CD4-positive, CD25-positive, alpha-beta regulatory T cell (primary cell): ENCODE measurements at places on chromosomes 12 and 14. TPM values are rescaled to one million over a fixed set of nuclear protein-coding genes. Genes with fewer than 3 reads are reported as not detected.
A peak's percentile ranks its signal among the peaks of the same experiment; 100 is the strongest.

DNA sequence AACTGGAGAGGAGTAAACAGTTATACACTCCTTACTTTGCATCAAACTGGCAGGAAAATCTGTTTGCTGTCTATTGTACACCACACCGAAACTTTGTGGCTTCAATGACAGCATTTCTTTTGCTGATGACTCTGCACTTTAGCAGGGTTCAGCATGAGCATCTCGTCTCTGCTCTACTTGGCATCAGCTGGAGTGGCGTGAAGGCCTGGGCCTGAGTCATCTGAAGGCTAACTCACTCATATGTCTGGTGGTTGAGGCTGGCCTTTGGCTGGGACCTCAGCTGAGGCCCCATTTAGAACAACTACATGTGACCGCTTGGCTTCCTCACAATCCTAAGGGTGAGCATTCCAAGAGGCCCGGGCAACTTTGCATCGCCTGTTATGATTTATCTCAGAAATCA is 28.7 kb upstream of the REP15 start:
- DNase-seq, result no peak
- no peak overlapping the region for H3K4me3 ChIP-seq
- H3K4me1 ChIP-seq, result no peaks in the 10 kb centered on the region
- H3K36me3 ChIP-seq, result no peaks in the 10 kb centered on the region
- H3K27me3 ChIP-seq, result peaks cover 2% of the 10 kb centered on the region
- H3K27ac ChIP-seq, result no peak overlapping the region

GDF3 gene
- polyA plus RNA-seq, result not detected

- no peaks in the 10 kb centered on the region for H3K4me1 ChIP-seq
- no peak overlapping the region for H3K27ac ChIP-seq
- DNase-seq, result no peak
- no peaks in the 10 kb centered on the region for H3K27me3 ChIP-seq
- H3K36me3 ChIP-seq, result peaks cover 16% of the 10 kb centered on the region
Observed at GRCh38 chr14:59342516-59343484, 122.4 kb downstream of the GPR135 start.

LRRC43 gene
- not detected for polyA plus RNA-seq

DNA sequence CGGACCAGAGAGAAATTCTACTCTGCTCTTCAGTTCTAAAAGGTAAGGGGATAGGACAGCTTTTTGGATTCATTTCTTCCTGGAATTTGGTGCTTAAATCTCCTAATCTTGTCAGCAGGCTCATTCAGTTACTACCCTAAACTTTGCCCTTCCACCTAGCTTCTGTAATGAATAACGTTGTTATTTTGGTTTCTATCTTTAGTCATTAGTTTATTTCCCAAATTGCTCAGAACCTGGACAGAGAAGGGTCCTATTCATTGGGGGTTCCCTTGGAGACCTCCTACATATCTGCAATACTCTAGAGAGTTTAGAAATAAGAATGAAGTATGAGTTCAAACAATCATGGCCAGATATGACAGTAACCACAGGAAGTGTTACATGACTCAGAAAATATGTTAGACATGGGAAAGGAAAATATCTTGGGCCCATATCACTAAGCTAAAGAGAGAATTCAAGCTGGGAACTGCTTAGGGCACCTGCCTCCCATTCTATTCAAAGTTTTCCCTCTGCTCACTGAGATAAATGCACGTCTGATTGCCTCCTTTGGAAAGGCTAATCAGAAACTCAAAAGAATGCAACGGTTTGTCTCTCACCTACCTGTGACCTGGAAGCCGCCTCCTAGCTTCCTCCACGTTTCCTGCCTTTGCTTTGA is 87.9 kb downstream of the GAS2L3 start:
- no peak overlapping the region for H3K4me3 ChIP-seq
- no peaks in the 10 kb centered on the region for H3K4me1 ChIP-seq
- DNase-seq, result no peak
- H3K36me3 ChIP-seq, result no peaks in the 10 kb centered on the region

DNA sequence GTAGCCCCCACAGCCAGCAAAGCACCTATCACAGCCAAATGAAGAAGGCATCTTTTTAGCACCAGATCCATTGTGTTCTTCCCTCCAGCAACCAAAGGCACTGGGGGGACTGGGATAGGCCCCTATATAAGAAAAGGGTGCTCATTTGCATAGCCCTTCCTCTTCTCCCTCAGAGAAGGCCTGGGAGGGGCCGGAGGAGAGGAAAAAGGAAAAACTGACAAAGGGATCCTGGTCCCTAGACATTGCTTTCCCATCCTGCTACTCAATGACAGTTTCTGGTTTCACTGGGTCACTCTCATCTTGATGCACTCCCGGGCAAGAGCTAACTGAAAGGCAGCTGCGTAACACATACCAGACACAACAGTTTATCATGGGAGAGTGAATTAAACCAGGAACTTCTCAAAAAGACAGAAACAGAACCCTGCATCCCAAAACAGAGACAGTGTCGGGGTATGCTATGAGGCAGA is at the start of gene PMEL:
PMEL (minus strand) TSS at position 102 of the 467 bp plus-strand sequence; CDS start at position 71, 31 bp downstream.
- H3K4me3 ChIP-seq, result peak within 1 kb of the TSS; percentile 79
- DNase-seq, result no peak
- H3K36me3 ChIP-seq, result peaks cover 2% of the 10 kb centered on the region
- peaks cover 19% of the 10 kb centered on the region for H3K4me1 ChIP-seq
- H3K27me3 ChIP-seq, result no peaks in the 10 kb centered on the region
- peak within 1 kb of the TSS; percentile 73 for H3K27ac ChIP-seq

DNA sequence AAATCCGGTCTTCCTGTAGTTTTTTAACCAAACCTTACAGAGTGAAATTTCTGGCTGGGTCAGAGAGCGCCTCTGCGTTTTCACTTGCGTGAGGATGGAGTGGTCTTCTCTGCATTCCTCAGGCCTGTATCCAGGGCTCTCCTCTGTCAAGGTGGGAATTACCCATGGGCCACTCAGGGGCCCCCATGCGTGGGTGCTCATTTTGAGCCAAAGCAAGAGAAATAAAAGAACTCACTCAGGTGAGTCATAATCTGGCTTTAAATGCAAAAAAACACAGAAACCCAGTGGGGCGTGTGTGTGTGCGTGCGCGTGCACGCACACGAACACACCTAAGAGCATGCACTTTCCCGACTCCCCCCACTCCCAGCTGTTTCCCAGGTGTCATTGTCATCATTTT is 104.0 kb upstream of the PWP1 start:
- no peak for DNase-seq
- H3K36me3 ChIP-seq, result no peaks in the 10 kb centered on the region
- H3K4me1 ChIP-seq, result no peaks in the 10 kb centered on the region
- no peak overlapping the region for H3K27ac ChIP-seq
- no peaks in the 10 kb centered on the region for H3K27me3 ChIP-seq

KLRC2 gene
- polyA plus RNA-seq, result not detected

DNA sequence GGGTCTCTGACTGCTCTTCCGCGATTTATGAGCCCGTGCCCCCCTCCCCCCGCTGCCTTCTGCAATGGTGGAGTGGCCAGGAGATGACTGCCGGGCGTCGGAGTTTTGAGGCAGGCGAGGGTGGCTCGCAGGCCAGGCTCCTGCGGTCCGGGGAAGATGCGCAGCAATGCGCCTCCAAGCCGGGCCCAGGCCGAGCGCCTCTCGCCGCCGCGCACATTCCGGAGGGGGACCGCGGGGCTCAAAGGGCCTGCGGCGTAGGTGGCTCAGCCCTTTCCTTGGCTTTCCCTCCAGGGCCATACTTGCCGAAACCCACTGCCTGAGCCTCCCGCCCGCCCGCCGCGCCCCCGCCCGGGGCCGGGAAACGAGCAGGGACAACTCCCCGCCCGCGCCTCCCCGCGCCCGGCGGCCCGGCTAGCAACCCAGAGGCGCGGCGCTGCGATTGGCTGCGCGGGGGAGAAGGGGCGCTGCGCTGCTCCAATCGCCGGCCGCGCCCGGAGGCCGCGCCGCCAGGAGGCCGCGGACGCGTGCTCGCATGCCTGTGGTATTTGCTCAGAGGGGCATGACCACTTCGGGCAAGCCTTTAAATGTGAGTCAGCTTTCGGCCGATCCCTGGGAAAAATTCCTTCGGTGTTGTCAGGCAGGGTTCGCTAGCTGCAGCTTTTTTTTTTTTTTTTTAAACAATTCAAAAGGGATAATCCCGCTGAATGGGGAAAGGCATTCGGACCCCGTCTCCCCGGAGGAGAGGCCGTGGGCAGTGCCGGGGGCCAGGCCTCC is 157.9 kb upstream of the PARP11 start:
- H3K36me3 ChIP-seq, result no peaks in the 10 kb centered on the region
- H3K4me3 ChIP-seq, result peak overlapping the region; percentile 54
- peaks cover 25% of the 10 kb centered on the region for H3K4me1 ChIP-seq
- H3K27ac ChIP-seq, result no peak overlapping the region
- no peaks in the 10 kb centered on the region for H3K27me3 ChIP-seq

- H3K27ac ChIP-seq, result no peak overlapping the region
- no peaks in the 10 kb centered on the region for H3K4me1 ChIP-seq
- H3K4me3 ChIP-seq, result no peak overlapping the region
- no peak for DNase-seq
- H3K36me3 ChIP-seq, result no peaks in the 10 kb centered on the region
Observed at GRCh38 chr12:99852666-99853065, 132.1 kb downstream of the ANKS1B start.

TDP1 gene
- 42.9 TPM for polyA plus RNA-seq

- H3K27me3 ChIP-seq, result no peaks in the 10 kb centered on the region
- no peak overlapping the region for H3K4me3 ChIP-seq
- H3K4me1 ChIP-seq, result peaks cover 25% of the 10 kb centered on the region
- DNase-seq, result no peak
- no peaks in the 10 kb centered on the region for H3K36me3 ChIP-seq
Observed at GRCh38 chr14:105085766-105086165, 20.5 kb upstream of the GPR132 start.

SLC4A8 gene
- 0.57 TPM for polyA plus RNA-seq

CPNE6 gene
- not detected for polyA plus RNA-seq

DNA sequence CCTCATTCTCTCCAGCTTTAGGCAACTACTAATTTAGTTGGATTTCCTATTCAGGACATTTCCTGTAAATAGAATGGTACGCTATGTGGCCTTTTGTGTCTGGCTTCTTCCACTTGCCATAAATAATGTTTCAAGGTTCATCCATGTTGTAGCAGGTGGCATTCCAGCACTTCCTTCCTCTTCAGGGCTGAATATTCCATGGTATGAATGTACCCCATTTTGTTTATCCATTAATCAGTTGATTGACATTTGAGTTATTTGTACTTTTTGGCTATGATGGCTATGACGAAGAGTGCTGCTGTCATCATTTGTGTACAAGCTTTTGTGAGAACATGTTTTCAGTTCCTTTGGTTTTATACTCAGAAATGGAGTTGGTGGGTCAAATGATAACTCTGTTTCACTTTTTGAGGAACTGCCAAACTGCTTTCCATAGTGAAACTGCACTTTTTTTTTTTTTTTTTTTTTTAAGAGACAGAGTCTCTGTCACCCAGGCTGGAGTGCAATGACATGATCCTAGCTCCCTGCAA is 6.5 kb upstream of the CDK2AP1 start:
- H3K36me3 ChIP-seq, result no peaks in the 10 kb centered on the region
- no peak overlapping the region for H3K27ac ChIP-seq
- no peaks in the 10 kb centered on the region for H3K4me1 ChIP-seq
- peak; percentile 56 for DNase-seq

DNA sequence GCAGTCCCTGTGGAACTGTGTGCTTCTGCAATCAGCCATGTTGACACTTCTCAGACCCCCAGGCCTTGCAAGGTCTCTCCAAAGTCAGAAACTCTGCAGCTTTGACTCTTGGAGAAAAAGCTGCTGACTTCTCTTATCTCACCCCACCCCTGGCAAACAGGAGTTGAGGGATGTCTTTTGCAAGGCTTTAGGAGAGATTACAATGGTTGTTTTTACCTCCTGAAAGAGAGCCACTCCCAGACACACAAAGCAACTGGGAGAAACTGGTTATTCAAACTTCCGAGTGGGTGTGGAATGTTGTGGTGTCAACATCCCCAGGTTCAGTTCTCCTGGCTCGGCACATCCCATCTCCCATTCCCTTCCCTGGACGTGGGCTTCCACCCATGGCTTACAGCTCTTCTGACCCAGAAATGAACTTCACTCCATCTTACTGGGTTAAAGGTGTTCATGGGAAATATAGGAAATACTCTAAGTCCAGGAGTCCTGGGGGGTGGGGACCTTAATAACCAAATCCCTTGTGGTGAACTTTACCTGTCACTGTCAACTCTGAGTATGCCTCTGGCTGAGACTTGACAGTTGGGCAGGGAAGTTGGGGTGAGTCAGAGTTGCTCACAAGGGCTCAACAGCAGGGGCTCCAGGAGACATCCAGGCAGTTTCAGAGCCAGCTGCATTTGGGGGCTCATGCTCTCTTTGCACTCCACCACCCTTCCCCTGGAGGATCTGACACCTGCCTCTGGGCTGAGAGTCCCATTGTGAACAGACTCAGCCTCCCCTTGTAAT is 41.9 kb downstream of the CCDC177 start:
- peaks cover 9% of the 10 kb centered on the region for H3K27me3 ChIP-seq
- no peak overlapping the region for H3K27ac ChIP-seq
- H3K36me3 ChIP-seq, result no peaks in the 10 kb centered on the region
- no peaks in the 10 kb centered on the region for H3K4me1 ChIP-seq
- H3K4me3 ChIP-seq, result no peak overlapping the region

DNA sequence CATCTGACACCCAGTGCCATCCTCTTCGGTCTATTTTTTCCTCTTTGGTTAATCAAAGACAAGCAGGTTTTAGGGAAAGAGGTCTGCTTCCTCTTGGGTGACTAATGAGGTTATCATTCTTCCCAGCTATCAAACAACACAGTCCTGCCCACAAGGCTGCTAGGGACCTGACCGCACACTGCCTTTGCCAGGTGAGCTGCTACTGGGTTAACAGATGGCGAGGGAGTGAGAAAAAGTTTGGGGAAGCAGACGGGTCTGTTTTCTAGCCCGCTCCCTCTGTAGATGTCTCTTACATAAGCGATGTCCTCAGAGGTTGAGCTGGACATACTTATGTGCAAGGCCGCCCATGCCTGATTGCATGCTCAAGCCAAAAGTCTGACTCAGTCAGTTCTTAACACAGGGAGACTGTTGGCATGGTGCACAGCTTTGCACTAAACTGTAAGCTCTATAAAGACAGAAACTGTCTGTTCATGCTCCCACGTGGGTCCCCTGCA is 94.1 kb downstream of the SLC15A4 start:
- H3K27ac ChIP-seq, result no peak overlapping the region
- no peaks in the 10 kb centered on the region for H3K36me3 ChIP-seq
- DNase-seq, result no peak
- H3K4me1 ChIP-seq, result no peaks in the 10 kb centered on the region
- H3K27me3 ChIP-seq, result no peaks in the 10 kb centered on the region
- no peak overlapping the region for H3K4me3 ChIP-seq

HHIPL1 gene
- not detected for polyA plus RNA-seq

DNA sequence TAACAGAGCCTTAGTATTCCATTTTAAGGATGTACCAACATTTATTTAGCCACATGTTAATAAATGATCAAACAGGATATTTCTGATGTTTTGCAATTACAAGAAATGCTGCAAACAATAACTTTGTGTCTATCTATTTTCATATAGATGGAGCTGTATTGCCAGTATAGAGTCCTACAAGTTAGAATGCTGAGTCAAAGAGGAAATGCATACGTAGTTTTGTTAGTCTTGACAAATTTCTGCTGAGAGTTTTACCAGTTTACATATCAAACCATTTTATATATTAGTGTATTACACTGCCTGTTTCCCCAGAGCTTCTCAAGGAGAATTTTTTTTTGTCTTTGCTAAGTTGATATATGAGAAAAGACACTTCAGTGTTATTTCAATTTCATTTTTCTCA is 541.7 kb downstream of the SLC16A7 start:
- no peaks in the 10 kb centered on the region for H3K36me3 ChIP-seq
- no peaks in the 10 kb centered on the region for H3K4me1 ChIP-seq
- no peak for DNase-seq
- no peak overlapping the region for H3K4me3 ChIP-seq

GRCh38 chr12:38123566-38124246 is 192.9 kb upstream of the ALG10B start:
- H3K4me1 ChIP-seq, result no peaks in the 10 kb centered on the region

- no peak for DNase-seq
- H3K27me3 ChIP-seq, result no peaks in the 10 kb centered on the region
- H3K4me1 ChIP-seq, result no peaks in the 10 kb centered on the region
- H3K27ac ChIP-seq, result no peak overlapping the region
Observed at GRCh38 chr12:4849795-4850345, 59.8 kb upstream of the KCNA1 start.

RERGL gene
- polyA plus RNA-seq, result not detected
